ENCODE measurements at places on chromosomes 4 and X. TPM values are rescaled to one million over a fixed set of nuclear protein-coding genes. Genes with fewer than 3 reads are reported as not detected.

DNA sequence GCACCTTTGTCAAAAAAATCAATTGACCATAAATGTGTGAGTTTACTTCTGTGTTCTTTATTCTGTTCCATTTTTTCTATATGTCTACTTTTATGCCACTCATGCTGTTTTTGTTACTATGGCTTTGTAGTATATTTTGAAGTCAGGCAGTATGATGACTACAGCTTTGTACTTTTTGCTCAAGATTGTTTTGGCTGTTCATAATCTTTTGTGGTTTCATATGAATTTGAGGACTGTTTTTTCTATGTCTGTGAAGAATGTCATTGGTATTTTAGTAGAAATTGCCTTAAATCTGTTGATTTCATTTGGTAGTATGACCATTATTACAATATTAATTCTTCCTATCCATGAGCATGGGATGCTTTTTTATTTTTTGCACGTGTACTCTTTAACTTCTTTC lies 346.8 kb downstream of the PPP3CA start:
- no peaks in the 10 kb centered on the region for H3K36me3 ChIP-seq
- H3K27ac ChIP-seq = no peak overlapping the region
- no peaks in the 10 kb centered on the region for H3K27me3 ChIP-seq
- no peaks in the 10 kb centered on the region for H3K4me1 ChIP-seq

GYPE gene
- 0.32 TPM for total RNA-seq

FRMPD4 gene
- 0.35 TPM for total RNA-seq

ZNF595 gene
- 13.1 TPM for total RNA-seq

DNA sequence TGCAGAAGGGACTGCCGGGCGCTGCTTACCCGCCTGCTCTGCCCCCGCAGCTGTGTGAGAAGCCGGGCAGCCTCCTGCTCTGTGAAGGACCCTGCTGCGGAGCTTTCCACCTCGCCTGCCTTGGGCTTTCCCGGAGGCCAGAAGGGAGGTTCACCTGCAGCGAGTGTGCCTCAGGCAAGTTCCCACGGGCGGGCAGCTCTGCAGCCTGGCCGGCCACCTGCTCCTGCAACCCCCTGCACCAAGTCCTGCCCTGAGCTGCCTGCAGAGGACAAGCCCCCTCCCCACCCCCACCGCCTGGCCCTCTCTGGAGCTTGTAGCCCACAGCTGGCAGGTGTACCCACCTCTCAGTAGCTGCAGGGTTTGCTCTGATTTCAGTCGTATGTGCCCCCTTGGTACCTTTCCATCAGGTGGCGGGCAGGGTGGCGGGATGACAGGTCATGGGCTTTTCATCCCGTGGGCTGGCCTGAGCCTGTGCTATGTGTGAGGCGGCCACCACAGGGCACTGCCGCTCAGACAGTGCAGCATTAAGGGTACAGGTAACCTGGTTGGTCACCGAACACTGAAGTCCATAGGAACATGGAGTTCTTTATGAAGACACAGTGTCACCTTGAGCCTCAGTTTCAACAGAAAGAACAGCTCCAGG lies 56.6 kb downstream of the NELFA start:
- no peak overlapping the region for H3K27ac ChIP-seq
- H3K4me1 ChIP-seq = no peaks in the 10 kb centered on the region
- H3K27me3 ChIP-seq = no peaks in the 10 kb centered on the region
- DNase-seq = no peak
- peaks cover 15% of the 10 kb centered on the region for H3K36me3 ChIP-seq

CDX4 gene
- total RNA-seq = not detected

ADRA2C gene
- 0.69 TPM for total RNA-seq

GRCh38 chr4:110059556-110060191 lies 138.7 kb downstream of the ELOVL6 start:
- no peaks in the 10 kb centered on the region for H3K27me3 ChIP-seq
- H3K4me1 ChIP-seq = no peaks in the 10 kb centered on the region
- peak overlapping the region; percentile 49 for H3K27ac ChIP-seq
- no peaks in the 10 kb centered on the region for H3K36me3 ChIP-seq

DNA sequence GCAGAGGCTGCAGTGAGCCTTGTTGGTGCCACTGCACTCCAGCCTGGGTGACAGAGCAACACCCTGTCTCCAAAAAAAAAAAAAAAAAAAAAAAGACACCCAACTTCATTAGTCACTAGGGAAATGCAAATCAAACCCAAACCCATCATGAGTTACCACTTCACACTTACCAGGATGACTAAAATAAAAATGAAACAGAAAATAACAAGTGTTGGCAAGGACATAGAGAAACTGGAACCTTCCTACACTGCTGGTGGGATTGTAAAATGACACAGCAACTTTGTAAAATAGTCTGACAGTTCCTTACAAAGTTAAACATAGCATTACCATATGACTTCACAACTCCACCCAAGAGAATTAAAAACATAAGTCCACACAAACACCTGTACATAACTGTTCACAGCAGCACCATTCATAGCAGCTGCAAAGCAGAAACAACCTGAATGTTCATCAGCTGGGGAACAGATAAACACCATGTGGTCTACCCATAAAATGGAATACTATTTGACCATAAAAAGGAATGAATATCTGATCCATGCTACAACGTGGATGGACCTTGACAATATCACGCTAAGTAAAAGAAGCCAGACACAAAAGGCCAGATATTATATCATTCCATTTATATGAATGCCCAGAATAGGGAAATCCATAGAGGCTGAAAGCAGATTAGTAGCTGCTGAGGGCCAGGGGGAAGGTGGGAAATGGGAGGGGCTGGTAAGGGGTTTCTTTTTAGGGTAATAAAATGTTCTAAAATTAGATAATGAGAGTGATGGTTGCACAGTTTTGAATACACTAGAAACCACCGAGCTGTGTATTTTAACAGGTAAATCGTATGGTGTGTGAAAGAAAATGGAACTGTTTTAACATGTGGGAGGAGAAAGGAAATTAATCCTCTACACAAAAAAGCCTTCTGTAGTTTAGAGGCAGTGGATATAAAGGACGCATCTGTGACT lies 18.3 kb downstream of the CD99L2 start:
- H3K27ac ChIP-seq = no peak overlapping the region
- no peaks in the 10 kb centered on the region for H3K4me1 ChIP-seq
- no peaks in the 10 kb centered on the region for H3K36me3 ChIP-seq
- no peak for DNase-seq
- no peak overlapping the region for H3K4me3 ChIP-seq

- no peak overlapping the region for H3K4me3 ChIP-seq
- no peaks in the 10 kb centered on the region for H3K4me1 ChIP-seq
- H3K27ac ChIP-seq = no peak overlapping the region
- DNase-seq = no peak
Measured at GRCh38 chr4:171157462-171158082, 655.6 kb upstream of the GALNTL6 start.

- no peaks in the 10 kb centered on the region for H3K27me3 ChIP-seq
- no peak overlapping the region for H3K27ac ChIP-seq
- H3K36me3 ChIP-seq = peaks cover 9% of the 10 kb centered on the region
- DNase-seq = no peak
Measured at GRCh38 chr4:1231637-1232360, 17.1 kb downstream of the CTBP1 start.

- H3K4me1 ChIP-seq = no peaks in the 10 kb centered on the region
- H3K36me3 ChIP-seq = no peaks in the 10 kb centered on the region
- H3K27me3 ChIP-seq = no peaks in the 10 kb centered on the region
- DNase-seq = no peak
- no peak overlapping the region for H3K4me3 ChIP-seq
Measured at GRCh38 chr4:89570931-89571330, 263.3 kb upstream of the GPRIN3 start.

DNA sequence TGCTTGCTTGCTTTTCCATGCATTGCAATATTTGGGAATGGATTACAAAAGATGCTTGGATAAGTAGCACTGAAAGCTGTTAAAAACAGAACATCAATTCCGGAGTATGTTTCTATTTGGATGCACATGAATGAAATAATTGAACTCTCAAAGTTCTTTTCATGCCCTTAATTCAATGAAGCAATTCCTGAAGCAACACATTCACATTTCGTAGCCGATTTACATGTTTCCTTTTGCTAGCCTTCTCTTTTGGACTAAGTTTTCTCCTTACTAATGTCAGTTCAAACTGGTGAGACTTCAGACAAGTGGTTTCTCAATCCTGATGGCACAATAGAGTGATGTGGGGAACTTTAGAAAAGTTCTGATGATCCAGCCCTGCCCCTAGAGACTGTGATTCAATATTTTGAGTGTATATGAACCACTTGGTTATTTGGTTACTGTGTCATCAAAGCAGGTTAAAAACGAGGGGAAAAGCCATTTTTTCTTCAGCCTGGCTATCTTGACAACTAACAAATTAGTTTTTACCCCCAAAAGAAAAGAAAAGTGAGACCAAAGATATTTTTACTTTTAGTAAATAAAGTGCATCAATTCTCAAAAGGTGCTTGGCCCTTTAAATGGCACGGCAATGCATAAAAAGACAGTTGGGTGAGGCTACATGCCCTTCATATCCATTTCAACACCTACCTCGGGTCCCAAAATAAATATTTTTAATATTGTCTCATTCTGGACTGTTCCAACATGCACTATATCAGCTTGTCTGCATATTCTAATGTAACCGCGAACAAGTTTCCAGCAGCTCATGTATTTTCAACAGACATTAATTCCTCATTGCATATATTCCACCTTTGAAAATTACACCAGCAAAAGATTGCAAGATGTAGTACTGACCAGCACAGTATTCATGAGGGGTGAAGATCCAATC lies 90.1 kb upstream of the RPL34 start:
- no peaks in the 10 kb centered on the region for H3K4me1 ChIP-seq
- H3K4me3 ChIP-seq = no peak overlapping the region
- H3K36me3 ChIP-seq = no peaks in the 10 kb centered on the region
- no peak for DNase-seq
- no peak overlapping the region for H3K27ac ChIP-seq

- H3K4me1 ChIP-seq = no peaks in the 10 kb centered on the region
- no peaks in the 10 kb centered on the region for H3K36me3 ChIP-seq
- H3K27ac ChIP-seq = no peak overlapping the region
- H3K27me3 ChIP-seq = no peaks in the 10 kb centered on the region
- H3K4me3 ChIP-seq = no peak overlapping the region
- DNase-seq = no peak
Measured at GRCh38 chrX:40244980-40245379, 147.2 kb upstream of the BCOR start.

CLCN4 gene
- total RNA-seq = 0.62 TPM

COX7B gene
- 517 TPM for total RNA-seq

DNA sequence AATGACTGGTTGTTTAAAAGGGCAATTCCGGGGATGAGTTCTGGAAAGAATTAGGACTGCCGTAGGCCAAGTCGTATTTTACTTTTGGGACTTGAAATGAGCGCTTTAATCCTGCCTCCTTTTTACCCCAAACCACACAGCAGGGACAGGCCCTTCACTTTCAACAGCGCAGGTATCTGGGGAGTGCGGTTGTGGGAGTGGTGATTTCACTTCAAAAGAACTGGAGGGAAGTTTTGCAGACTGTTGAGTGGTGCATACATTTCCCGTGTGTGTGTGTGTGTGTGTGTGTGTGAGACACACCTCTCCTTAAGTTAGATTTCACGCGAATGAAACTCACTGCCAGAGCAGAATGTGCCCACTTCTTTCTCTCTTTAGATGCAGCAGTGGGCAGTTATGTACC lies 2.8 kb downstream of the NHS start:
- no peak overlapping the region for H3K27ac ChIP-seq
- H3K27me3 ChIP-seq = peaks cover 5% of the 10 kb centered on the region
- H3K4me1 ChIP-seq = no peaks in the 10 kb centered on the region
- H3K4me3 ChIP-seq = no peak overlapping the region
- no peaks in the 10 kb centered on the region for H3K36me3 ChIP-seq

- H3K36me3 ChIP-seq = no peaks in the 10 kb centered on the region
- H3K27ac ChIP-seq = no peak overlapping the region
- no peak overlapping the region for H3K4me3 ChIP-seq
Measured at GRCh38 chrX:6095469-6095868, 133.2 kb downstream of the NLGN4X start.

DNA sequence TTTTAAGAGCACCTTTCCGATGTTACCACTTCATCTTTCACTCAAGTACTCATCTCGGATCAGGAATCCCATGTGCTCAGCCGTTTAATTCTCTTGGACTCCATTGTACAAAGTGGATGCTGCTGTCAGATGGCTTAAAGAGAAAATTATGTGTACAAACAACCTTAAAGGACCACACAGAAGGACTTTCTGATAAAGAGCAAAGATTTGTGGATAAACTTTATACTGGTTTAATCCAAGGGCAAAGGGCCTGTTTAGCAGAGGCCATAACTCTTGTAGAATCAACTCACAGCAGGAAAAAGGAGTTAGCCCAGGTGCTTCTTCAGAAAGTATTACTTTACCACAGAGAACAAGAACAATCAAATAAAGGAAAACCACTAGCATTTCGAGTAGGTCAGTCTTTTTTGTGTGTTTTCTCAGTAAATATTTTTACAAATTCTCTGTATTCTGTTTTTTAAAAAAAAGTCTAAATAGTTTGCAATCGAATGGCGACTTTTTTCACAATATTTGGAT lies 20.1 kb downstream of the MMAA start:
- H3K4me1 ChIP-seq = no peaks in the 10 kb centered on the region
- no peak overlapping the region for H3K27ac ChIP-seq
- H3K27me3 ChIP-seq = no peaks in the 10 kb centered on the region
- no peak overlapping the region for H3K4me3 ChIP-seq
- DNase-seq = no peak
- H3K36me3 ChIP-seq = no peaks in the 10 kb centered on the region

FAT4 gene
- total RNA-seq = 4.3 TPM

DNA sequence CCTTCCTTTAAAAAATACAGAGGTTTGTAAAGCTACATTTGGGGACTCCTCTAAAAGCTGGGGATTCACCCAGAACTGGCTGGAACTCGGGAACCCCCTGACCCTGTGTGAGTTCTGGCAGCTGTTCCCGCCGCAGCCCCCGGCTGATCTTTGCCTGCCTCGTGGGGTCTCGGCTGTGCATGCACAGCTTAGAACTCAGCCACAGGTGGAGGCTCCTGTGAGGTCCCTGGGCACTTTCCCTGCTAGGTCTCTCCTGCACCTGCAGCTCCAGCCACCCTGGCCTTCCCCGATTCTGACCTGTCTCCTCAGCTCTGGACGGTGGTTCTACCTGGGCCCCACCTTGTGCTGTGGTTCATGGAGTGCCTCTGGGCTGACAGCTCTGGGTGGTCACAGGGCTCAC lies 48.6 kb upstream of the HGFAC start:
- H3K27me3 ChIP-seq = no peaks in the 10 kb centered on the region
- no peaks in the 10 kb centered on the region for H3K36me3 ChIP-seq
- no peak for DNase-seq
- H3K27ac ChIP-seq = no peak overlapping the region
- no peak overlapping the region for H3K4me3 ChIP-seq

PCYT1B gene
- 0.30 TPM for total RNA-seq

DNA sequence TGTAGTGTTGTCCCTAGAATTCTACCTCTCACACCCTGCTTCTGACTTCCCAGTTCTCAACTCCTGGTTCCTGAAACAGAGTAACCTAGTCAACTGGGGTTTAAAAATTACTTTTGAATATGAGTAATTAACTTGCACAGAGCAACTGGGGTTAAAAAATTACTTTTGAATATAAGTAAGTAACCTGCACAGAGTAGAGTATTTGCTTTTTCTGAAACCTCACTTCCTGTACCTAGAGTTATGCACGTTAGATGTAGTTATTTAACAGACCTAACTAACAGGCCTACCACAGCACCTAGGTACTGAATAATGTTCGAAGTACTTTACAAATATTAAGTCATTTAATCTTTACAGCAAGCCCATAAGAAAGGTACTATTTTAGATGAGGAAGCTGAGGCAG lies 32.9 kb downstream of the SLC39A8 start:
- H3K4me1 ChIP-seq = no peaks in the 10 kb centered on the region
- no peak for DNase-seq
- H3K27me3 ChIP-seq = no peaks in the 10 kb centered on the region
- no peak overlapping the region for H3K4me3 ChIP-seq
